NCI-H1436 (cell line): ENCODE measurements at places on chromosomes 2 and 18.

DNA sequence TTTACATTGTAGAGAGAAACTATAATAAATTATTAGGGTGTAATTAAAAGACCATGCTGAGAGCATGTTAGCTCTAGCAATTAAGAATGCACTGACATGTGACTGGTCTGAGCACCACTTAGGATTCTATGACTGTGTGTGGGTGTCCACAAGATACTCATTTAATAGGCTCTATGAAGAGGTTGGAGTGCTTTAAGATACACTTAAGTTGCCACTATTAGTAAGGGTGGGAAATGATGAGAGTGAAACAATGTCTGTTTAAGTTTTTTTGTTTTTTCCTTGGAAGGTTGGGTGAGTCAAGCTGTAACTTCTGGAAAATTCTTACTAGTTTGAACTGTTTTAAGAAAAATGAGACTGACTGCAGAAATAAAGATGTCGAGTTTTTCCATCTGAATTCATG, 1.8 kb upstream of the FAP start:
- no peak for DNase-seq

GRCh38 chr2:54040685-54041084, 69.9 kb upstream of the PSME4 start:
- DNase-seq, result no peak

- DNase-seq, result no peak
These were observed 156.8 kb upstream of the UBE2E3 start for GRCh38 chr2:180823546-180824141.

DNA sequence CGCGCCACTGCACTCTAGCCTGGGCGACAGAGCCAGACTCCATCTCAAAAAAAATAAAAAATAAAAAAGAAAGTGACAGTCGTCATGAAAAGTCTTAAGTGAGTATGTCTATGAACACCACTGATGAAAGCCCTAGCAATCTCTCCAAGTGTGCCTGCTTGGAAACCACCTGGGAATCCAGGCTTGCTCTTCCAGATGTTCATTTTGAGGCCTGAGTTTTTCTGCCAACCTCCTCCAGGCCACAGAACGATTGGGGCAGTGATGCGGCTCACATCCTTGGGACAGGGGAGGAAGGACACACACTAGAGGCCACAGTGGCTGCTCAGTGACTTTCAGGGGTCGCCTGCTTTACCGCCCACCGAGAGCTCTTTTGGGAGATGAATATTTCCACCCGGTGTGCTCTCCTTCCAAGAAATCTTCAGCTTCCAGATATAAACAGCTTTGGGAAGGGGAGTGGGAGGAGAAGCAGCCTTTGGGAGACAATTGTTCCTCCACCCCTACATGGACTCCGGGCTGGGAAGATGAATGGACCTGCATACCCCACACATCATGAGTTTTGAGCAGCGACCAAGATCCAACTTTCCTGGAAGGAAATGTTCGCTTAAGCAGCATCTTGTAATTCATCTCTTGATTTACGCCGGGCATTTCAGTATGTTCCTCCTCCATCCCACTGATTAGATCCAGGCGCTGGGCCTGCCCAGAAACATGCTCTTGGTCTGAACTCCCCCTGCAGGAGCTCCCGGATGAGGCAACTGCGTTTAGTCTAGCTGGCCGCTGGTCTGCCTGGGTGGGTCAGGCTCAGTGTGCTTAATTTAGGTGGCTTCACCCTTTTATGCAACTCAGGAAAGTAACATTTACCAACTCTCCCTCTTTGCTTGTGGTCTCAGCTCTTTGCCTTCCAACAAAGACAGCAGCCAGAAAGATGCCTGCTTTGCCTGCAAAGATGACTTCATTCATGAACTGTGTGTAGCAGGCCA, 6.2 kb upstream of the ARMC9 start:
- DNase-seq, result no peak

- DNase-seq, result no peak
These were observed 83.1 kb downstream of the NBEAL1 start for GRCh38 chr2:203097735-203098134.

DNA sequence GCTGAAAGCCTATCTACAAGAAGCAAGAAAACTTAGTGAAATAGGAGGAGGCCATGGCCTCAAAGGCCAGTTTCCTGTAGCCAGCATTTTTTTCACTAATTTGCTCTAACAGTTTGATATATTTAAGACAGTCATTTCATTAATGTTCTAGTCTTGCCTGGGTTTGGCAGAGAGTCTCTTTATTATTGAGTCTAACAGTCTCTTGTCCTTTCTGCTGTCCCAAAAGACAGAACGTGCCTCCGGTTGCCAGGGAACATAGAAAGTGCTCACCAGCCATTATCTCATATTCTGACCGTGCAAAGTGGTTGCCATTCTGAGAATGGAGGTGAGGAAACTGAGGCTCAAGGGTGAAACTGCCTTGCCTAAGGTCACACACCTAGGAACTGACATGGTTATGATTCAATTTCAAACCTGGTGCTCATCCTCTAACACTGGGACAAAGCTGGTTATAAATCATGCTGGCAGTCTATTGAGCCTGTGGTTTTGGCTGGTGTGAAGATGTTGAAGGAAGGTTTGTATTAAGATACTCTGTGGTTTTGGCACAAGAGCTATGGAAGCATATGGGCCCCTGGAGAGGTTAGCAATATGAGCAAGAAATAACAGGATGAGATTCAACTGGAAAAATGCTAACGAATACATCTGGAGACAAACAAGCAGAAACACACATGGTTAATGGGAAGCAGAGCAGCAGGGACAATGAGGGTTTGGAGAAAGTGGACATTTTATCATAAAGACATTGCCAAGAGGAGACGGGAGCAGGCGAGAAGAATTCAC, 903.3 kb upstream of the KLHL29 start:
- no peak for DNase-seq

GRCh38 chr2:185583058-185583816, 155.4 kb upstream of the FSIP2 start:
- DNase-seq, result no peak

DNA sequence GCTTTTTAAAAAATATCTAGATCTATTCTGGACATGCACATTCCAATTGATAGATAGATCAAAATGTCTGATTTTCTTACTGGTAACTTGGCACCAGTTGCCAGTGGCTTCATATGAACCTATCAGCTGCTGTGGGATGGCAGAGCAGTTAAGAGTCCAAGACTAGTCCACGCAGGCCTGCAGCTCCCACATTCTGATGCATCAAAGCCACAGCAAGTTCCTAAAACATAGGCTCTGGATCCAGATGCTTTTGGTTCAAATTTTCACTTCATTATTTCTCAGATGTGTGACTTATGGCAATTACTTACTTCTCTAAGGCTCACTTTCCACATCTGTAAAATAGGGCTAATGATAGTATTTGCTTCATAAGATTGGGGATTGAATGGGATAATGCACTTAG, 48.0 kb upstream of the CYP1B1 start:
- DNase-seq, result no peak

DNA sequence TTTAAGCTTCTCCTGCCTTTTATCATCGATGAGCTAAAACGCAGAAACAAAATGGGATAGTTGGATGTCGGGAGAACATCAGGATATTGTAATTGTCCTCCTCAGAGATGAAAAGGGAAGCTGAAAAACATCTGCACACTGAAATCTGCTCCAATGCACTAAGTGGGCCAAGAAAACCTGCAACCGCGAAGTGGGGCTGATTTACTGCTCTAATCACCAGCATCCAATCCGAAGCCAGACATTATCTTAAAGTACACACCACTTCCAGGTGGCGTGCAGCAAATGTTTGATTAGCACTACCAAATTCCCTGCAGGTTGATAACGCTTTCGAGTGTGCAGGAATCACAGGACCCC, 230.3 kb upstream of the SLC14A2 start:
- DNase-seq, result no peak

DNA sequence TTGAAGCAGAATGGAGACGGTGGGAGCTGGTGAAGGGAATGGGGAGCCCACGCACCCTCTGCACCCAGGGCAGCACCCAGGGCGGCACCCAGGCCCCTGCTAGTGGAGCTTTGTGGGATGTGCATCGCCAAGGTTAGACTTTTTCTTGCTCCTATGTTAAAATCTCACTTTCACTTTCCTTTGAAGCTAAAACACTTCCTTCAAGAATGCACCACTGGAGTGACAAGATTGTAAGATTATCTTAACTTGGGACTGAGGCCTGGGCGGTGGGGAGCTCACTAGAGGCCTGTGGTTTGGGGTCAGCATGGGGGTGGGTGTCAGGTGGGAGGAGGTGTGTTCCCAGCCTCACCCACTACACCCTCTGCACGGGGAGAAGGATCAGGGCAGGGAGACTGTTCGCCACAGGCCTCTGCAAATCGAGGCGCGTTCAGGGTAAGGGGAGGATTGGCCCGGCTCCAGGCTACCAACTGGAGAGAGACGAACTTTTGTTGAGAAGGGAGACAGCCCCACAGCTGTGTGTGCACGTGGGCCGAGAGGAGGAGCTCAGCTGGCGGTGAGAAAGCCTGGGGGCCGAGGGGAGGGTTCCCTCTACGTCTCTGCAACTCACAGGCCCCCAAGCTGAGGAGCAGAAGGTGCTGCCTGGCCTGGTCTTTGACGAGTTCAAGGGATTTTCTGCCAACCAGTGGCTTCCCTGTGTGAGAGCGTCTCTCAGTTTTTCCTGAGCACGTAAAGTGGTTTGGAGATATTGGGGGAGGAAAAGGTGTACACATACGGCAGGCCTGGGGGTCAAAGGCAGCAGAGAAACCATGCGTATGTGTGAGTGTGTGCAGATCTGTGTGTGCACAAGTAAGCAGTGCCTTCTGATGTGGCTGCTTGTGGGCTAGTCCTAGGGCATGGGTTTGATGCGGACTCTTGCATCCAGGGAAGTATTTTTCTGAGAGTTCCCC, 147.7 kb downstream of the KLHL29 start:
- no peak for DNase-seq

DNA sequence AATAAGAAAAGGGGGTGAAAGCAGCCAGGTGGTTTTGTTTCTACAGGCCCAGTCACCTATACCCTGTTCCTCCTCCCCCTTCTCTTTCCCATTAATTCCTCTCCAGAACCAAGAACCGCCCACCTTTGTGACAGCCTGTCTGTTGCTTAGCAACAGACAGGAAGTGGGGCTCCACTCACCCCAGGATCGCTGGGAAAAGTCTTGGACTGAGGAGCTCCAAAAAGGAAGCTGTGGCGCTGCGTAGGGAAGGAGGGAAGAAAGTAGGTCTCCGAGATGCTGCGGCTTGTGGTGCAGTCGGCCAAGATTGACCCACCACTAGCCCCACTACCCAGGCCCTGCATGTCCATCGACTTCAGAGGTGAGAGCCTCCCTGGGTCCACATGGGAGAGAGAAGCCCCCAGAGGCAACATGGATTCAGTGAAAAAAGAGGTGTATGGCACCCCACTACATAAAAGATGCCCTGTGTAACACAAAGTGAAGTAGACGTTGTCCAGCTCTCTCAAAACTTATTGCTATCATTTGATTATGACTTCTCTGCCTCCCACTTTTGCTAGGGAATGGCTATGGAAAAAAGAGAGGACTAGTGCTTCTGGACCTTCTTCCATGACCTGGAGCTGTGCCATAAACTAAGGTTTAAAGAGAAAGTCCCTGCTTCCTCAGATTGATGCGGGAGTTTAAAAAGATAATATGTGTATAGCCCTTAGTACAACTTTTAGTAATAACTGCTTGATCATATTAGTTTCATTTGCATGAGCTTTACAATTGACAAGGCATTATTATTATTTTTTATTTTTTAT, at the start of gene FER1L5:
TSS of gene FER1L5 (plus strand) at position 201 of the 797 bp plus-strand sequence. CDS start at position 274, 73 bp downstream.
- peak; percentile 17 for DNase-seq

GRCh38 chr2:11017921-11018320, 106.2 kb downstream of the KCNF1 start:
- no peak for DNase-seq

DNA sequence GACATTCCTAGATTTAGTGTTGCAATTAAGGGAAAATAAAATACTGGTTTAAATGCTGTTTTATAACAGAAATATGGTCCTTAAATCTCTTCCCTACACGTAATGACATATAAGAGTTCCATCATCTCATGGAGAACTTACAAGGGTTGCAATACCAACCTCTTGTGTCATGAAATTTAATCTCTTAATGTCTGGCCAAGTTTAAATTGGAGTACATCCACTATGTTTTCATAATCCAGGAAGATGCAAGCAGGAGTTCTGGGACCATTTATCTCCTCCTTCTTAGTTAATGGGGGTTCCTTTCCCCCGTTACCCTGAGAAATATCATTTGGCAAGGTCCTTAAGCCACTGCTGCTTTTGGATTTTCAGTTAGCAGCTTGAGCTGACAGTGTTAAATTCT, 126.0 kb upstream of the ACVR2A start:
- DNase-seq, result no peak

DNA sequence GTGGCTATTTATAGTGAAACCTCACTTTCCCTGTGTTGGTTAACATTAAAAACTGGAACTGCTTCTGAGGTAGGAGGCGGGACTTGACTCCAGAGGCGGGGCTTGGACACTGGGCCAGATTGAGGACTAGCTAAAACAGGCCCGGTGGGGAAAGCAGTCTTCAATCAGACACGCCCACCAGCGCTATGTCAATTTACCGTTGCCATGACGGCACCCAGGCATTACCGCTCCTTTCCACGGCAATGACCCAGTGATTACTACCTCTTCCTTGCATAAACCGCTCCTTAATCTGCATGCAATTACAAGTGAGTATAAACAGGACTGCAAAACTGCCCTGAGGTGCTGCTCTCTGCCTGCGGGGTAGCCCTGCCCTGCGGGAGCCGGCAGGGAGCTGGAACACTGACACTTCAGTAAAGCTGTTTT, 35.3 kb downstream of the LRRFIP1 start:
- peak; percentile 95 for DNase-seq

GRCh38 chr18:26233208-26233607, 7.0 kb downstream of the TAF4B start:
- no peak for DNase-seq

DNA sequence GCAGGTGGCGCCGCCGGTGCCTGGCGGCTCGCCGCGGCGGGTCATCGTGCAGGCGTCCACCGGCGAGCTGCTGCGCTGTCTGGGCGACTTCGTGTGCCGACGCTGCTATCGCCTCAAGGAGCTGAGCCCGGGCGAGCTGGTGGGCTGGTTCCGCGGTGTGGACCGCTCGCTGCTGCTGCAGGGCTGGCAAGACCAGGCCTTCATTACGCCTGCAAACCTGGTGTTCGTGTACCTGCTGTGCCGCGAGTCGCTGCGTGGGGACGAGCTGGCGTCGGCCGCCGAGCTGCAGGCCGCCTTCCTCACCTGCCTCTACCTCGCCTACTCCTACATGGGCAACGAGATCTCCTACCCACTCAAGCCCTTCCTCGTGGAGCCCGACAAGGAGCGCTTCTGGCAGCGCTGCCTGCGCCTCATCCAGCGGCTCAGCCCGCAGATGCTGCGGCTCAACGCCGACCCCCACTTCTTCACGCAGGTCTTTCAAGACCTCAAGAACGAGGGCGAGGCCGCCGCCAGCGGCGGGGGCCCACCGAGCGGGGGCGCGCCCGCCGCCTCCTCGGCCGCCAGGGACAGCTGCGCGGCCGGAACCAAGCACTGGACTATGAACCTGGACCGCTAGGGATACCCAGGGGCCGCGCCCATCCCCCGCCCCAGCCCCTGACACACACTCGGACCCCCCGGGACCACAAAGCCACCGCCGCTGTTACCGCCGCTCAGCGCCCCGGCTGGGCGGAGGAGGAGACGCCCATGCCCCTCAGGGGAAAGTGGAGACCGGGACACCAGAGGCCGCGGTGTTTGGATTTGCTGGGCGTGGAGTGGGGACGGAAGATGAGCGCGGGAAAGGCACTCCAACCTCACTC, 1.1 kb downstream of the CDK5R2 start:
- DNase-seq, result no peak

- DNase-seq, result no peak
These were observed 4.8 kb downstream of the PRKAG3 start for GRCh38 chr2:218826791-218827190.
